ENCODE measurements at places on chromosomes 2 and 18. TPM values are rescaled to one million over a fixed set of nuclear protein-coding genes. Genes with fewer than 3 reads are reported as not detected.

GRCh38 chr2:43538034-43538670, 57.7 kb downstream of the THADA start:
- DNase-seq: no peak

DNA sequence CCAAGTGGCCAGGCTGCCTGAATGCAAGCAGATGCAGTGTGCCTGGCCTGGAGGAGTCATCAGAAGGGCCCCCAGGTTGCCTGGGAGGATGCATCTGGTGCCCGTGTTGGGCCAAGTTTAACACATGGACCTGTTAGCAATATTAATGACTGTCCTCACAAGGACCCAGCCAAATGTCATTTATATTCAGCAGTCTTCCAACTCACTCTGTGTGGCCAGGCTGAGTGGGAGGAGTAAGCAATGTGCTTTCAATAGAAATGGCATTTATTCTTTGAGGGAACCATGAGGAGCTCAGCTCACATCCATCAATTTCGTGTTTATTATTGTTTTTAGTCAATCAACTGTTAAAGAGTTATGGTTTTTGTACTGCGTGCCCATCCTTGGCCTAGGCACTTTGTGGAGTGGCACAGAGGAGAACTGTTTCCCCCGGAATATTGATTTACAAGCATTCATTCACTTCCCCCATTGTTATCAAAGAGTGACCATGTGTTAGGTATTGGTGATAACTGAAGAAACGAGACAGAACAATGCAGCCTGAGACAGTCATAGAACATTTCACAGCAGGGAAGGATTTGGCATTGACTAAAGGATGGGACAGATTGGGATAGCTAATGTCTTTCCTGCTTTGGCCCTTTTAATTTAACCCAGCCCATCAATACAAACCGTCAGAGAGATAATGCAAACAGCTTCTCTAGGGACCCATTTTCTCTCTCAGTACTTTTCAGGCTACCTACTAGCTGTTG, 725.2 kb downstream of the TSN start:
- DNase-seq: no peak

DNA sequence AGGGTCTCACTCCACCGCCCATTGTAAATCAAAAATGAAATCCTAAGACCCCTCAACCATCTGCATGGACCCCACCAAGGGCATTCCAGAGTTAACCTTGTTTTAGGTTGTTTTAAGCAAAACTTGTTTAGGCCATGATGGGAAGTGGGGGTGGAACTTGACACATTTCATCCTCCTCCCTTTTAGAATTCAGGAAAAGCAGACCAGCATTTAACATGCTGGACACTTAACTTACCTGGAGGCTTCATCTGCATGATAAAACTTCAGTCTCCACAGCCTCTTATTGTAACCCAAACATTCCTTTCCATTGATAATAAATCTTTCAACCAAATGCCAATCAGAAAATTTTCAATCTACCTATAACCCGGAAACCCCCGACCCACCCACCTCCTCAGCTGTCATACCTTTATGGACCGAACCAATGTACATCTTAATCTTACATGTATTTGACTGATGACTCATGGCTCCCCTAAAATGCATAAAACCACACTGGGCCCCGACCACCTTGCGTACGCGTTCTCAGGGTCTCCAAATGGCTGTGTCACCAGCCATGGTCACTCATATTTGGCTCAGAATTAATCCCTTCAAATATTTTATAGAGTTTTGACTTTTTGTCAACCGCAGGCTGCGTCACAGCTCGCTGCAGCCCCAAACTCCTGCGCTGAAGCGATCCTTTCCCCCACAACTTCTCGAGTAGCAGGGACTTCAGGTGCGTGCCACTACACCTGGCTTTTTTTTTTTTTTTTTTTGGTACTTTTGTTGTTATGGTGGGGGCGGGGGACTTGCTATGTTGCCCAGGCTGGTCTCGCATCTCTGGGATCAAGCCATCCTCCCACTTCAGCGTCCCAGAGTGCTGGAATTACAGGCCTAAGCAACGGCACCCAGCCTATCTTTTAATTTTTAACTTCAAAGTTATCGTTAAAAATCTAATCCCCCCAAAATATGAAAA, 917 bp downstream of the MPPE1 start:
- no peak for DNase-seq

DNA sequence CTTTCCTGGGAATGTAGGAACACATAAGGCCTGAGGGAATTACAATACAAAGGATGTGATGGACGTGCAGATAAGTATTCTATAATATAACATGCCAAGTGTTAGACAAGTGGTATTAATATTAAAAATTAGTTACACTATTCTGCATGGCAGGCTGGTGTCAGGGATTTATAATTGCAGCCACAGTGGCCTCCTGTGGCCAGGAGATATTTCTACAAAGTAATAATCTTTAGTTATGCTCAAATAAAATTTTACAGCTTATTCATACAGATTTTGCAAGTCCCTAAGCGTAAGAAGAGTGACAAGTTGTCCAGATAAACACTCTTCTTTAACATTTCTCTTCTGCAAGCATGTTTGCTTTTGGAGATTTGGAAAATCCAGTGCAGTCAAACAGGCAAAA, 90.4 kb upstream of the CBLN2 start:
- DNase-seq: no peak

DNA sequence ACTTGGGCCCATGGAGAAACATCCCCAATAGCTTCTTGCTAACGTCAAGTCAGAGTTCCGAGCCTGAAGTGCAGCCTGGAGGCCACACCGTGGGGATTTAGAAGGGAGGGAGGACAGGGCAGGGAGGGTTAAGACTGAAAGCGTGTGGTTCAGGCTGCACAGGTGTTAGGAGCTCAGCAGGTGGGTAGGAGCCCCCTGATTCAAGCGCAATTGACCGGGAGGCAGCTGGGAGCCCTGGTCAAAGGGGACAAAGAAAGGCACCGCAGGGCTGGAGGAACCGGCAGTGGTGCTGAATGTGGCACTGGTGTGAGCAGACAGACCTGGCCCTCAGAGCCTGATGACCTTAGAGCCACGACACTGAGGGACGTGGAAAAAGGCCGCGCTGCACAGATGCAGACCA, 149.6 kb downstream of the TMEM18 start:
- no peak for DNase-seq

GRCh38 chr2:134260713-134261112, 6.8 kb downstream of the MGAT5 start:
- no peak for DNase-seq

- no peak for DNase-seq
Observed at GRCh38 chr2:17373041-17373440, 145.2 kb downstream of the RAD51AP2 start.

DNA sequence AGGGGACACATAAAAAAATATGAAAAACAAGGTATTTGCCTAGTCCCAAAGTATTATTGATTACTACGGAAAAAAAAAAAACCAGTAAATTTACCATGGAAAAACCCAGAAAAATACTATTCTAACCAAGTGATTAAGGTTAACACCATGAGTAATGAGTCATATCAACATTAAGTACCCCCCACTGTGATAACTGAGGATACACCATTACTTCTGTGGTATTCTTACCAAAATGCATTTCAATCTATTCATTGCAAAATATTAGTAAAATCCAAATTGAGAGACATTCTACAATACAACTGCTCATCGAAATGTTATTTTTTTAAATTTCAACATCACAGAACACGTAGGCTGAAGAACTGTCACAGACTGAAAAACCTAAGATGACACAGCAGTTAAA, 669.8 kb downstream of the ZEB2 start:
- DNase-seq: no peak

The HSPE1 gene
- polyA plus RNA-seq: 132 TPM

The CHN1 gene
- polyA plus RNA-seq: 7.5 TPM

The TACR1 gene
- not detected for polyA plus RNA-seq

The IL18R1 gene
- 5.2 TPM for polyA plus RNA-seq

The DCC gene
- not detected for polyA plus RNA-seq

The HOXD9 gene
- polyA plus RNA-seq: 0.27 TPM

DNA sequence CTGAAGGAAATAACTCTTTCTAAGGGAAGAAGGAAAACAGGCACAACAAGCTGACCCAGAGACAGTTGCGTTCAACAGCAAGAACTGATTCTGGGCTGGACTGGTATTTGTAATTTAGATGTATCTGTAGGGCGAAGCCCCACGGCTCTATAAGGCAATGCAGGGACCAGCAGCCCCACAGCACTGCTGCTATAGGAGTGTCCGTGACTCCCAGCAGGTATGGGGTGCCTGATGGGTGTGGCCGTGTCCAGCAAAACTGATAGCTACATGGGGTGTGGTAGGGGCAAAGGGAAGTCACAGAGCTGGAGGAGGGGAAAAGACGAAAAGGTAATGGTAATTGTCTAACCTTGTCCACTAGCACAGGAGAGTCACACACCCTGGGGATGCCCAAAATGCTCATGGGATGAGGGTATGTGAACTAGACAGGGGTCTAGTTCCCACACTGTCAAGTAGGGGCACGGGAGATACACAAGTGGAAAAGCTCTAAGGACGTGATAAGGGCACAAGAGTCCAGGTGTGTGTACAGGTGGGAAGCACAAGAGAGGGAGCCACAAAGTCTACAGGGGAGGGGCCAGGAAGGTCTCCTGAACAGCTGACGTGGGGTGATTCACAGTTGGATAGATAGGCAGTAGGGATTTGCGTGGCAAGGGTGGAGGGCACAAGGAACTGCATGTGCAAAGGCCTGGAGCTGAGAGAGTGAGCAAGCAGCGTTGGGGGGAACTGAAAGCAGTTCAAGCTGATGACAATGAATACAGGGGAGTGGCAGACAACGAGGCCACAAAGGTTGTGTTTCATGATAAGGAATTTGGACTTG, 48.5 kb upstream of the ASPRV1 start:
- DNase-seq: peak; percentile 100

GRCh38 chr18:68391801-68392200, 323.1 kb downstream of the TMX3 start:
- DNase-seq: no peak

The TMEM198 gene
- polyA plus RNA-seq: 23.5 TPM

GRCh38 chr2:20614201-20615067, 36.5 kb downstream of the HS1BP3 start:
- DNase-seq: no peak

The KCNS3 gene
- polyA plus RNA-seq: 14.7 TPM

DNA sequence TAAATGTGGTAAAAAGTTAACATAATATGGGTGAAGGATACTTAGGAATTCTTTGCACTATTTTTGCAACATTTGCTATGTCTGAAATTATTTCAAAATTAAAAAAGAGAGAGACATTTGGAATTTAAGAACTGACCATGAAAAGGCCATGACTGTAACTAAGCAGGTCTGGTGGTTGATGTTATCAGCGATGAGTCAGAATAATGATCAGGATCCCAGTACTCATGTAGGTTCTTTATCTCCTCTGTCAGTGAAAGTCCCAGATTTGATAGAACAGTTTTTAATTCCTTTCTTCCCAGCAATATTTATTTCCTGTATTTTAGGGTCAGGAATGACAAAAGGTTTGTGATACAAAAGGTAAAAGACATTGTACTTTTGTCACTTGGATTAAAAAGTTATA, 242.4 kb upstream of the ZNF521 start:
- DNase-seq: no peak

DNA sequence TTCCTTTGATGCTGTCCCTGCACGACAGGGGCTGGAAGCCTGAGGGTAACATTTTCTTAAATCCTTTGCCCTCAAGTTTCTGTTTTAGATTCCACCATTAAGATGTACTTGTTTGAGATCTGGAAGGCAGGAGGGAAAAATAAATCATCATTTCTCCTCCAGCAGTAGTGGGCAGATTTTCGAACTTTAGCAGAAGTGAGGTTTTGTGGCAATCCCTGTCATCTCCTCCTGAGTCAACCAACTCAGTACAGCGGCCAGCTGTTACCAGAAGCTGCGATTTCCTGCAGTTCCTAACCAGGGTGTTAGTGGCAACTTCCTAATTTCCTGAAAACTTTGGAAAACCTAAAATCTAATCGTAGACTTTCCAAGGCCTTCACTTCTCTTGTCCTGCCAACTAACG, 517.2 kb upstream of the ACVR2A start:
- DNase-seq: no peak

GRCh38 chr2:234488913-234489451, 7.9 kb downstream of the ARL4C start:
- peak; percentile 61 for DNase-seq
